AG08396 (cell line): ENCODE measurements at places on chromosomes 4 and X.

DNA sequence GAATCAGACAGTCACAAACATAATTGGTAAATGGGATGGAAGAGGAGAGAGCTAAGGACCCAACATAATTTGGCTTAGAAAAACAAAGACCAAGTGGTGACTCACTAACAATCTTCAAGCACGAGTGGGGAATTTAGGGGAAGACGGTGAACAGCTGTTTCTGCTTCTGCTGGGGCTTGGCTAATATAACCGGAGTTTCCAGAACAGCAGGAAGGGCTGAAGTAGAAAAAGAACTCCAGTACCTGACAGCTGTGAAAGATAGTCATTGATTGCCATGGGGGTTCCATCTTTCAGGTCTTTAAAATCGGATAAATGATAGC lies 290.9 kb upstream of the LDB2 start:
- DNase-seq = peak; percentile 56

DNA sequence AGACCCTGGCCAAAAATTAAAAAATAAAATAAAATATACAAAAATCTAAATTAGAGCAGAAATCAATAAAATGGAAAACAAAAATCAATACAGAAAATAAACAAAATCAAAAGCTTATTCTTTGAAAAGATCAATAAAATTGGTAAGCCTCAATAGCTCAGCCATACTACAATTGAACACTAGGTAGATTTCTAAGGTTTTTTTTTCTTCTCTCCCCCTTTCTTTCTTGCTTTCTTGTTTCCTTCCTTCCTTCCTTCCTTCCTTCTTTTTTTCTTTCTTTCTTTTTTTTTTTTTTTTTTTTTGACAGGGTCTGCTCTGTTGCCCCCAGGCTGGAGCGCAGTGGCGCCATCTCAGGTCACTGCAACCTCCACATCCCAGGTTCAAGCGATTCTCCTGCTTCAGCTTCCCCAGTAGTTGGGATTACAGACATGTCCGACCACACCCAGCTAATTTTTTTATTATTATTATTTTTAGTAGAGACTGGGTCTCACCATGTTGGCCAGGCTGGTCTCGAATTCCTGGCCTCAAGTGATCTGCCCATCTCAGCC lies 23.4 kb upstream of the PPP3CA start:
- DNase-seq = no peak

- peak; percentile 64 for DNase-seq
Observed at GRCh38 chr4:168480931-168481611, 779 bp upstream of the DDX60L start.

- no peak for DNase-seq
Observed at GRCh38 chr4:109049926-109050325, 252.5 kb downstream of the COL25A1 start.

DNA sequence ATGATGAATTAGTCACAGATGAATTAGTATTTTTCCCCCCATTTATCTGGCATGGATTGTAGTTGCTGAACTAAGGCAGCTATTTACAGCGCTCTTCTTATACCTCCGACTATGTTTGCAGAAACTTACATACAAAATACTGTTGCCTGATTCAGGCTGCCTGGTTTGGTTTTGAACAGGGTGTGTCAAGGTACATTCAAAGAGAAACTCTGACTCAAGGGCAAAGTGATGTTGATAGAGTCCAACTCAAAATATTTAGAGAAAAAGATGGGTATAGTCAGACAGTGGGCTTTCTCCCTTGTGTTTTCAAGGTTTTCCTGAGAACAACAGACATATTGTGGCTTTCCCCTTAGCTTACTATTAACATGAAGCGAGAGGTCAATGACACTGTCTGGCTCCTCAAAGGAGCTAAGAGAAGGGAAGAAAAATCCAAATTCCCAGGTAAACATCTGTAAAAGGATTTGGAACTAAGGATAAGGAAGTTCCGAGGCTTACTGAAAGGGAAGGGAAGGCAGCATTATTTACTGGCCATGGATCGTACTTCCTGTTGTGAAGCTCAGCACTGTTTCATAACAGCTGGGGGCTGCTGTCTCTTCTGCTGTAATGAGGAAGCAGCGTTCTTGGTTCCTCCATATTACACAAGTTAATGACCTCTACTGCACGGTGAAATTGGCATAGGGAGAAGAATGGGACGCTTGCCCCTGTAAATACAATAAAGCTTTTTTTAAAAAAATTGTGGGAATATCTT lies 30.9 kb downstream of the FAM9C start:
- no peak for DNase-seq

DNA sequence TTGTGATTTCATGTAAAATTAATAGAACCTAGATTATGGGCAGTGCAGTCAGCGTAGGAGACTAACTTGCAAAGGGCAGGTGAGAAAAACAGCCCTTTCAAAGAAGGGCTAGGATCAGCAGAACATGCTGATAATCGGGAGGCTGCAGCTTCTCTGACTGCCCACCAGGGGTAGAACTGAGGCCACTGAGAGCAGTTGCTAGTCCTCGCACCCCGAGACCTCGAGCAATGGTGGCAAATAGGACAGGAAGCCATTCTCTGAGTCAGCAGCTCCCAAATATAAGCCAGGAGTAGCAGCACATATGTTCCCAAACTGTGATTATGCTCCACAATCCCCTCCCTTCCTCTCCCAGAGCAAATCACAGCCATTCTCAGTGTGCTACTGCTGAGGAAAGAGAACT lies 186.5 kb downstream of the MSL3 start:
- peak; percentile 62 for DNase-seq

- DNase-seq = no peak
Observed at GRCh38 chr4:3525532-3526430, 6.4 kb downstream of the LRPAP1 start.

- DNase-seq = no peak
Observed at GRCh38 chr4:69078852-69079251, 17.4 kb upstream of the UGT2B7 start.

DNA sequence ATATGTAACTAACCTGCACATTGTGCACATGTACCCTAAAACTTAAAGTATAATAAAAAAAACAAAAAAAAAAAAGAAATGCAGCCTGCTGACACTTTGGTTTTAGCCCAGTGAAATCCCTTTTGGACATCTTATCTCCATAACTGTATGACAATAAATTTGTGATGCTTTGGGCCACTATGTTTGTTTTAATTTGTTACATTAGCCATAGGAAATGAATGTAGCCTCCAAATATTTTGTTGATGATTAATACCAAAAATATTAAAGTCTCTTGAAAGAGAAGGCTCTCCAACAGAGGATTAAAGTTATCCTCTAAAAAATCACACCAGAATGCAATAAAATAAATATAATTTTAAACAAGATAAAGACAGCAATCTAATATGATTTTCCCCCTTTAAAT lies 852.7 kb upstream of the SLIT2 start:
- peak; percentile 10 for DNase-seq

DNA sequence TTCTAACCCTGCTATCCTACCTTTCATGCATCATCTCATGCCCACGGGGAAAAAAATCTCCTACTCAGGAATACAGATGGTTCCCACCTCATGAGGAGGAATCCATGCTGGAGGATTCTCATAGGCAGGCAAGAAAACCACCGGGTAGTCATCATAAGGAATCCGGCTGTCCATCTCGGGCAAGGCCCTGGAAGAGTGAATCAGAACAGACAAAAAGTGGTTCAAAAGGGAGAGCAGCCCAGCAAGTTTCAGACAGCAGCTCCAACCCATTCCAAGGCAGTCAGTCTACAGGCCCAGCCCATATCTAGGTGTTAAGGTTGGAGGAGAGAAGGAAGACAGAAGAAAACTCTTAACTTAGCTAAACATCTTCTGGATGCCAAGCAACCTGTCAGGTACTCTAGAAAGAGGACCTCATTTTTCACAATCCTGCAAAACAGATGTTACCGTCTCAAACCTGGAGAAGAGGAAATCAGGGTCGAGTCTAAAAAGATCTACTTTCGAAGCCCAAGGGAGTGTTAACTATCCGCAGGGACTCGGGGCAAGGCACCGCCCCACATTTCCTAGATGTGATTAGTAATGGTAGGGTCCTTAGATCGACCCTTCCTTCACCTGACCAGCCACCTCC lies 447 bp downstream of the PDZD11 start:
- DNase-seq = peak; percentile 28

DNA sequence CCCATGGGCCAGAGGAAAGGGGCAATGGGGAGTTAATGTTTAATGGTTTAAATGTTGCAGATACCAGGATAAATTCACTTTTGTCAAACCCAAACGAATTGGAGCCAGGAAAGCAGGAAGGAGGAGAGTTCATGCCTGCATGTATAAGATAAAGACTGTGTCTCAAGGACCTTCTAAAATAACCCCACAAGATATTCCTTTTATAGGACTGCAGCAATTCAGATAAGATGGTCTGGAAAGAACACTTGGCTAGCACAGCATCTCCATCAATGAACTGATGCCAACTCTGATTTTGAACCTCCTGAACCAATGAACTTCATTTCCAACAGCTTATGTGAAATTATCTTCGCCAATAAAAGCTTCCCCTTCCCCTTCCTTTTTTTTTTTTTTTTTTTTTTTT lies 31.3 kb upstream of the LONRF3 start:
- DNase-seq = no peak

- no peak for DNase-seq
Observed at GRCh38 chr4:152910521-152910920, 25.6 kb upstream of the FHDC1 start.

DNA sequence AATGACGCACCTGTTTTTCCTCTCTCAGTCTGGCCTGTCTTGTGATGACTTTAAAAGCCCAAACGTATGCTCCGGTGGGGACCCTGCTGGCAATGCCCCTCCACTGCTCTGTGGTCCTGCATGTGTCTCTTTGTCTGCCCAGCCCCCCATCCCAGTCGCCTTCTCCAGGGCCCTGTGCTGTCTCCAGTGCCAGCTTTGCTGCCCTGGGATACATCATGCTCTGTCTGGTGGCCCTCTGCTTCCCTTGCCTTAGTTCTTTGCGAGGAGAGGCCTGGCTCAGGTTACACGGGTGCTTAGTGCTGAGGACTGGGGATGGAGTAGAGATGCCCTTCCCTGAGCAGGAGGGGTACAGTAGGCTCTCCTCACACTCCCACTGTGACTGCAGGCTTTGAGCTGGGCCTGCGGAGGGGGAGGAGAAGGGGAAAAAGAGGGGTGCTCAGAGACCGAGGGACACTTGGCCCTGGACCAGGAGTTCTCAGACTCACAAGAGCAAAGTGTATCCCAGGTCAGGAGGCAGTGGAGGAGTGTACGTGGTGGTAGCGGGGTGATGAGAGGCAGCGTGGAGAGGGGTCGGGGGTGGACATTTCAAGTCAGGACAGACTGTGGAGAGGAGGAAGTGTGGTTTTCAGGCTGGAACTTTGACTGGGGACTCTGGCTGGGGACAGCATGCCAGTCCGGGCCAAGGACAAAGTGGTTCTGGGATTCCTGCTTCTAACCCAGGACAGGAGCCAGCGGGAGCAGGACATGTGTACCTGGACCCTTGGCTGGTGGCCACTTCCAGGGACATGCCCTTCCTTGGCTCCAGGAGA lies 2.8 kb downstream of the APLN start:
- no peak for DNase-seq

- DNase-seq = no peak
Observed at GRCh38 chr4:107915220-107915619, 16.1 kb upstream of the CYP2U1 start.

GRCh38 chr4:77010841-77011354 lies 61.3 kb downstream of the SEPTIN11 start:
- DNase-seq = peak; percentile 40

- DNase-seq = peak; percentile 78
Observed at GRCh38 chr4:3041192-3042142, 32.9 kb downstream of the HTT-AS start.

GRCh38 chrX:72201836-72202536 lies 20.4 kb downstream of the PIN4 start:
- DNase-seq = no peak

DNA sequence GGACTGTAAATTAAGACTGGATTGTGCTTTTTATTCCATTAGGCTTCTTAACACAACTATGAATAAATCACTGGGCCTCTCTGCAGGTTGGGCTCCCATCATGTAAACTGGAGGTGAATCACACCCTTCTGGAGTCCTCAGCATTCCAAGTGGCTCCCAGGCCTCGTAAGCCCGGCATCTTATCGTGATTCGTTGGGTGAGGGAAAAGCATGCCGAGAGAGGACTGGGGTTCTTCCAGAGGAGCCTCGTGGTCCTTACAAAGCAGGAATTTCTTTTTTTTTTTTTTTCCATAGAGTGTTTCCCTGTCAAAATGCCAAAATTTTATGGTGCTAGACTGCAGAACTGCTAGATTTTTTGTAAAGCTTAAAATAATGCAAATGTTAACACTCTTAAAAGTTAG lies 20.0 kb downstream of the CLDN22 start:
- no peak for DNase-seq

GRCh38 chr4:54218736-54219135 lies 10.4 kb upstream of the PDGFRA start:
- no peak for DNase-seq

DNA sequence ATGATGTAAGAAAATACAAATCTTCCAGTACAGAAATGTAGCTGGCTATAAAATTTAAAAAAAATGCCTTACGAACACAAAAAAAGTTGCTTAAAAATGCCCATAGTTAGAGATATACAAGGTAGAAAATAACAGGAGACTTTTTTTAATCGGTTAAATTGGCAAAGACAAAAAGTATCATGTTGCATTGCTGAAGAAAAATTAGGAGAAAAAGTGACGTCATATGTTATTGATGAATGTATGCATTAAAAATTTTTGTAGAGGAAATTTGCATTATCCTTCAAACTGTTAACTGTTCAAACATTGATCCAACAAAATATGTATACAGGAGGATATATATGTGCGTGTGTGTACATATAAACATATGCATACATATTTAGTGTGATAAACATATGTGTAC lies 1634.4 kb upstream of the PCDH7 start:
- DNase-seq = no peak

DNA sequence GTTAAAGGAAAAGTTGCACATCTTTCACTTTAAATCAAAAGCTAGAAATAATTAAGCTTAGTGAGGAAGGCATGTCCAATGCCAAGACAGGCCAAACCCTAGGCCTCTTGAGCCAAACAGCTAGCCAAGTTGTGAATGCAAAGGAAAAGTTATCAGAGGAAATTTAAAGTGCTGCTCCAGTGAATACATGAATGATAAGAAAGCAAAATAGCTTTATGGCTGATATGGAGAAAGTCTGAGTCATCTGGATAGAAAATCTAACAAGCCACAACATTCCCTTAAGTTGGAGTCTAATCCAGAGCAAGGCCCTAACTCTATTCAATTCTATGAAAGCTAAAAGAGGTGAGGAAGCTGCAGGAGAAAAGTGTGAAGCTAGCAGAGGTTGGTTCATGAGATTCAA lies 23.8 kb downstream of the NPFFR2 start:
- DNase-seq = no peak

DNA sequence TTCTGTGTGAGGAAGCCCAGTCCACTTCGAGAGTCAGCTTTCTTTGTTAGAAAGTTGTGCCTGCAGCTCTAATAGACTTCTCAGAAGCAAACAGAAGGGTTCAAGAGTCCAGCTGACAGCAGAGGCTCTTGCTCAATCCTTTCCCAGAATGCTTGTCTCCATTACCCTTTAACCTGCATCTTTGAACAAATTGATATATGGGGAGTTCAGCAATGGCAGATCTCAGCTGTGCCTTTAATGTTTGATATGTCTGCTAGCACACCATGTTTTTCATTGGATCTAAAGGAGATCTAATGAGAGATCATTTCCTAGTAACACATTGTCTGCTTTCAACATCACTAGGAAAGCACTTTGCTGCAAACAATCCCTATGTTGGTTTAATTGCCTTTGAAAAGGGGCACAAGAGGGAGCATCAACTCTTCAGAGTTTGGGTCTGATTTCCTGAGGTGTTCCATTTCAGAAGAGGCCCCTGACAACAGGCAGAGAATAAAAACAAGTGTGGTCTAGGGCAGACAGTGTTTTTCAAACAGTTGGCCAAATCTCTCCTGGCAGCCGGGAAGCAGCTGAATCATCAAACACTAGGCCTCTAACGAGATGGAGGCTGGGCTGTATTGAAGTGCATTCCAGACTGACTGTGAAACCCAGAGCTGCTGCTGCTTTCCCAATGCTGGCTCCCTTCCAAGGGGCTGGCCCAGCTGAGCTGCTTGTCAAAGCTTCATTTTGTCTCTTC lies 55.5 kb downstream of the LUZP4 start:
- peak; percentile 89 for DNase-seq
